ENCODE measurements at places on chromosomes 16 and 17. TPM values are rescaled to one million over a fixed set of nuclear protein-coding genes. Genes with fewer than 3 reads are reported as not detected.

The KCNJ18 gene
- total RNA-seq, result not detected

The CNTNAP4 gene
- 5.4 TPM for total RNA-seq

The RNU2-1 gene
- not detected for total RNA-seq

The IGFBP4 gene
- total RNA-seq, result 73.4 TPM

GRCh38 chr16:3590736-3591435 lies 13.7 kb upstream of the NLRC3 start:
- no peak for DNase-seq

DNA sequence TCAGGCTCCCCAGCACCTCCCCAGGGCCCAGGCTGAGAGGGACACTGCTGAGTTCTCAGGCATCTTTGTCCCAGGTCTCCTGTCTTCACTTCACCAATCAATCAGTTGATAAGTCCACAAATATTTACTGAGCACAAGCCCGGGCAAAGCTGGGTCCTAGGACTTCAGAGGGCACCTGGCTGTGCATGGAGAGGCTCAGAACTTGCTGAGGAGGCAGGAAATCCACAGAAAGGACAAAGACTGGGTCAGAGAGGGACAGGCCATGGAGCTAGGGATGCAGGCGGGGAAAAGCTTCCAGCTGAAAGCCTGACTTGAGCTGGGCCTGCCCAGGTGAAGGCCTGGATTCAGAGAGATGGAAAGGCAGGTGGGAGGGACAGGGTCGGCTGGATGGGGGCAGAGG lies 33.2 kb upstream of the C1QL1 start:
- DNase-seq, result no peak

- DNase-seq, result no peak
Measured at GRCh38 chr16:18959031-18959505, 24.7 kb upstream of the TMC7 start.

DNA sequence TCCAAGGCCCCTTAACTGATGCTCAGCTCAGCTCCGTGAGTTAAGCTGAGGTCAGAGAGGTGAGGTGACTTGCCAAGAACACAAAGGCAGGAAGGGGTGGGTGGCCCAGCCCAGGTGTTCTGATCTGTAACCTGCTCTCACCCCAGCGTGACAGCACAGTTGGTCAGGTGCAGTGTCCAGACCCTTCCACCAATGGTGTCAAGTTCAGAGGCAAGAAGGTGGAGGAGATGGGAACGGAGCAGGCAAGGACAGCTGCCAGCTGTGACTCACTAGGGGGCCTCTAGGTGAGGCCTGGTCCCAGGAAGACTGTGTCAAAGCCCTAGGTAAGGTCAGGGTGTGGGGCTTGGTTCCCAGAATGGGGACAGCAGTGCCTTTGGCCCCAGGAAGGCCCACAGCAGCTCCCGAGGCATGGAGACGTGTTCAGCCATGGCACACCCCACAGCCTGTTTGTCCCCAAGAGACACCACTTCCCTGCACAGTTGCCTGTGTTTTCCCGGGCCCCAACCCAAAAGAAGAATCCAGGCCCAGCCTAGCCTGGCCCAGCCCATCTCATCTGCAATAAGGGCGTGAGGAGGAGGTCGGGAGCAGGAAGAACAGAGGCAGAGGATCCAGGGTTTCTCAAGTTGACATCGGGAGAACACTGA lies 7.2 kb downstream of the WFIKKN2 start:
- no peak for DNase-seq

DNA sequence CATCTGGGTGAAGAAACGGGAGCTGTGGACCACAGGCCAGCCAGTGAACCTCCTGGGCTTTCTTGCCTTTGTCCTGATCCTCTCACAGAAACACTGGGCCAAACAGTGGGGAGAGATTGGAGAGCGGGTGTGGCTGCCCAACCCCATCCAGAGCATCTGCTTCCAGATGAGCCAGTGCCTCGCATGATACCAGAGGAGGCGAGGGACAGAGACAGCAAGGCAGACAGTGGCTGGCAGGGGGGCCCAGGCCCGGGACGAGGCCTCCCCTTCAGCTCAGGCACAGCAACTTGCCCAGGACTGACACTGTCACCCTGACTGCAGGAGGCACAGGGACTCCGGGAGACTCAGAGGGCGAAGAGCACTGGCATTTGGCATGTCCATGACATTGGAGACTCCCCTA lies 12.0 kb downstream of the ARHGEF15 start:
- no peak for DNase-seq

DNA sequence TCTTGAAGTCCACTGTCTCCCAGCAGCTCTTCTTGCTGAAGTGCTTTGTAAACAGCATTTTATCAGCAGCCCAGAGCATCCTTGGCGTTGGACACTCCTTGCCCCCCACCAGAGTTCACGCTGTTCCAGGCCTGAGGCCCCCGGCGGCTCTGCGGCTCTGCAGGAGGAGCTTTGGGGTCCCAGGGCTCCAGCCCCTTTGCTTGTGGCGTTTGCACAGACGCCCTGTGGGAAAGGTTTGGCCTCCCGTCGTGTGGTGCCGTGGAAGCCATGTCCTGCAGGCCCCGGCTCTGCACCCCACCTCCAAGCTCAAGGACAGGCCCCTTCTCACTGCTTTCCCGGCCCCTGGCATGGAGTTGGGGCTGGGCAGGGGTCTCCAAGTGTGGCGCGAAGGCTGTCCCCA lies 14.1 kb downstream of the METRNL start:
- no peak for DNase-seq

DNA sequence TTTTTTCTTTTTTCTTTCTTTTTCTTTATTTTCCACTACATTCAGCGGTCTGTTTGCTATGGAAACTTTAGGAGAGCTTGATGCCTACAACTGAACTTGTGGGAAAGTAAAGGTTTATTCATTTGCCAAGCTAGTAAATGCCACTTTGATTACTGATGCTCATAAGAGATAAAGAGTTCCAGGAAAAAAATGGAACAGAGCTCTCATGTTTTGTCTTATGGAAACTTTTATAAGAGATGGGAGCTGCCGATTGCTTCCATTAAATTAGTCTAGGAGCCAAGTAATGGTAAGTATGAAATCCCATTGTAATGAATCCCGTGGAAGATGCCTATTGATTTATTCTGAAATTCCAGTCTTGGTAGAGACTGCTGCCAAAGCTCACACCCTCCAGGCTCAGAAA lies 7.1 kb downstream of the ANKFN1 start:
- no peak for DNase-seq

DNA sequence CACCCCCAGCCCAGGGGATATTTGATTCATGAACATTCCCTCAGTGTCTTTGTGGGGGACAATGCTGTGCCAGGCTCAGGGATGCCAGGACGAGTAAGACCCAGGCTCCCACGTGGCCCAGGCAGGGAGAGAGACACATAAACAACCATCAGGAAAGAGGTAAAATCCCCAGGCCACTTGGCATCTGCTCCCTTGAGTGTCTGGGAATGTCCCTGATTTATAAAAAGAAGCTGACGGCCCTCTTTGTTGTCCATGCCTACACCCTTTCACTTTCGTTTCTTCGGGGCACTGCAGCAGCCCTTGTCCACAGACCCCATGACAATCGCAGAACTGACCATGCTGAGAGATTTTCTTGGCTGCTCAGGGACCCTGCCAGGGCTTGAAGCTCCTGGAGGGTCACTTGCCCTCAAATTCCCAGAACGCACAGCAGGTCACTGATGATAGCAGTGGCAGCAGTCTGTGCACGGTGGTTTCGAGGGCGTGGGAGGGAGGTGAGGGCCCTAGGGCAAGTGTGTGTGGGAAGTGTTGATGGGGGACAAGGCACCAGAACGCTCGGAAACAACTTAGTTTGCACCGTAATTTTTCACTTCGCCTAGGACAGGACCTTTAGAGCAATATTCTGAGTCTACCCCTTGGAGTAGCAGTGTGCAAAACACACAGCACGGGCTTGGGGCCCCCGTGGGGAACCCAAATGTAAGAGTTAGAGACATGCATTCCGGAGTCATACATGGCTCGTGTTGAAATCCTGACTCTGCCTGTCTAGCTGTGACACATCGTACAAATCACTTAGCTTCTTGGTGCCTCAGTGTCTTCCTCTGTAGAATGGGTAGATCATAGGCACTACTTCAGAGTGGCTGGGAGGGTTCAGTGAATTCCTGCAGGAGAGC lies 4.7 kb downstream of the NOD2 start:
- no peak for DNase-seq

DNA sequence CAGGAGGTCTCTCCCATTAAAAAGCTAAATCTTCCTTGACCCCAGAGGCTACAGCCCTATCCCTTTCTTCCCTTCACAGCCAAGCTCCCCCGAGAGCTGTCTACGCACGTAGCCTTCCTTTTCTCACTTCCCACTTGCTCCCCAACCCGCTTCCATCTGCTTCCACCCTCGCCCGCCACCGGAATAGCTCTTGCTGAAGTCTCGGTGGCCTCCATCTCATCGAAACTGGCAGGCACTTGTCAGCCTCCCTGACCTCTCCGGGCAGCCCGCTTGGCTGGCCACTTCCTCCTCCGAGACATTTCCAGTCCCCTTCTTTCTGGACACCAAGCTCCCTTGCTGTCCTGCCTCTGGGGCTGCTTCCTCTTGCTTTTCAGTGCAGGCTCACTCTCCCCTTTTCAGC lies 10.7 kb upstream of the EPOP start:
- DNase-seq, result no peak

DNA sequence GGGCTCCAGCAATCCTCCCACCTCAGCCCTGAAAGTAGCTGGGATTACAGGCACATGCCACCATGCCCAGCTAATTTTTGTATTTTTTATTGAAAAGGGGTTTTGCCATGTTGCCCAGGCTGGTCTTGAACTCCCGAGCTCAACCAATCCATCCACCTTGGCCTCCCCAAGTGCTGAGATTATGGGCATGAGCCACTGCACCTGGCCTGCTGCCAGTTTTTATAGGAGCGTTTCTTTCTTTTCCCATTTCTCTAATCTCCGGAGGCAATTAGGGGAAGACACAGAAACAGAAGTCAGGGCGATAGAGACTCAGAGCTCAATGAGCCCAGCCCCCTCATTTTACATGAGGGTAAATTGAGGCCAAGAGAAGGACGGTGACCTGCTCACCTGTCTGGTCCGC lies 10.4 kb downstream of the MGAT5B start:
- no peak for DNase-seq
